ENCODE measurements at places on chromosomes 11 and 22.

DNA sequence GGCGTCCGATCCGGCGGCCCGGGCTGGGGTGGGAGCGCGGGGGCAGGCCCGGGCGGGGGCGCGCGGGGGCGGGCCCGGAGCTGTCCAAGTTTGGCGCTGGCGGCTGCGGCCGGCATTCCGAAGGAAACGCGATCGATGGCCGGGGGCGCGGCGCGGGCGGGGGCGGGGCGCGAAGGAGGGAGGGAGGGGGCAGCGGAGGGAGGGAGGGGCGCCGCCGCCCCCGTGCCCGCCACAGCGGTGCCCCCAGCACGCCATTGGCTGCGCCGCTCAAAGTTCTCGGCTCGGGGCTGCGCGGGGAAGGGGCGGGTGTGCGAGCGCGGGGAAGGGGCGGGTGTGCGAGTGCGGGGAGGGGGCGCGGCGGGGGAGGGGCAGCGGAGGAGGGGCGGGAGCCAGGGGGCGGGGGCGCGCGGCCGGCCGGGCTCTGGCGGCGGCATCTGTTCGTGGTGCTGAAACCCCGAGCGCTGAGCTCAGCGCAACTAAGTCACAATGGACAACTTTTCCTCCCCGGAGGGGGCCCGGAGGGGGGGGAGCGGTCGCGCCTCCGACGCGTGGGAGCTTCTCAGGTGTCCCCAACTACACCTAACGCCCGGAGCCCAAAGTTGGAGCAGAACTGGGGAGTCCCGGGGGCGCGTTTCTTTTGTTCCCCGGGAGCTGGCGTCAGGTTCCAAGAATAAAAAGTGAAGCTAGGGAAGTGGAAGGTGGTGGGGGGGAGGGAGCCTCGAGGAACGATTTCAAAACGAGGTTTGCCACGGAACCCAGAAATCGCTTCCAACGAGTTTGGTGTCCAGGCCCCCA, 2.2 kb downstream of the PHF21B start:
- DNase-seq, result no peak

DNA sequence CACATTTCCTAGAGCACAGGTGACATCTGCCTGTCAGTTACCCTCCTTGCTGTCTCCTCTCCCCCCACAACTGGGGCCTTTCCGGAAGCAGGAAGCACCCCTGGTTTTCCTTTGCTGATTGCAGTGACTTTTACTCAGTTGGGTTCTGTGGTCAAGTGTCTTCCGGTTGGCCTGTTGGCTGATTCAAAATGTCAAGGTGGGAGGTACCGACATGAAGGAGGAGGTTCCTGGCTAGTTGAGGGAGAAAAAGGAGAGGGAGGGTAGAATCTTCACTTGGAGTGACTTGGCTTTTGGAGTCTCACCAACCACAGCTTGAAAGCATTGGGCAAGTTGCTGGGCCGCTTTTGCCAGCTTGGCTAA, 9.3 kb upstream of the ADAMTS15 start:
- no peak for DNase-seq

GRCh38 chr11:26158251-26158650, 173.7 kb upstream of the ANO3 start:
- no peak for DNase-seq

- no peak for DNase-seq
Measured at GRCh38 chr11:45876401-45876800, 9.1 kb upstream of the MAPK8IP1 start.

DNA sequence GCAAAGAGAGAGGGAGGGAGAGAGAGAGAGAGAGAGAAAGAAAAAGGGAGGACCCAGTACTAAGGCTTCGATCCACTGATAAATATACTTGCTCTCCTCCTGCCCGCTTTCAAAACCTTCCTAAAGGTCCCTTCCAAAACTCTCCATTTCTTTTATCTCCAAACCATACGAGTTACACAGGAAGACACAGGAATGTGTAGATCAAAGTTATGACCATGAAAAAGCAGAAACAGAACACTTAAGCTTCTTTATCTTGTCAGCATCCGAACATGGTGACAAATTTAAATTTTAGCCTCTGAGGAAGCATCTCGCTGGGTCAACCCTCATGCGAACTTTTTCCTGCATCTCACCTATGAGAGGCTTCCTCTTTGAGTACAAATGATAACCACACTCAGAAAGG, 29.2 kb upstream of the POGLUT3 start:
- DNase-seq, result no peak

DNA sequence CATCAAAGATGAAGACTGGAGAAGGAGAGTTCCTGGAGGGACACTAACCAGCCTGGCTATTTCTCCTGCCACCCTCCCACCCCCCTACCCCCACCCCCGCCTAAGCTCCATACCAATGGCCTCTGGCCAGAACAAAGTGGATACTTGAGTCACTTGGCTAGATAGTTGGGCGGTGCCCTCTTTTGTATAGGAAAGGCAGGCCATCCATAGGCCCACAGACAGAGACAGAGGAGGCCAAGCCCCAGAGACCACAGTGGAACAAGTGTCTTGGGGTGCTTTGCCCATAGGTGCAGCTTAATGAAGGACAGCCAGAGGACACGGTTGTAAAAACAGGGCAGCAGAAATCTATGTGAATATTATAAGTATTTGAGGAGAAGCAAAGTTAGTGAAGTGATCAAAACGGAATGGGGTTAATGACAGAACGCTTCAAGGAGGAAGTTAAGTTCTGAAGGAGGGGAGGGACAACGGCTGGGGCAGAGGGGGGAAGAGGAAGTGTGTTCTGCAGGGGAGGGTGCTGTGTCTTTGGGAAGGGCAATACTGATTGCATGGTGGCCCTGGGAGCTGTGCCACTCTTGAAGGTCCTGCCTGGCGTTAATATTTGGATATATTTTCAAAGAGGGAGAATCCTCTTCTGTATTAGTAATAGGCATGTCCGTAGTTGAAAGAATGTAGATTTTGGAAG, 32.7 kb downstream of the FLI1 start:
- no peak for DNase-seq

GRCh38 chr11:118202599-118203422, 22.0 kb downstream of the JAML start:
- no peak for DNase-seq

DNA sequence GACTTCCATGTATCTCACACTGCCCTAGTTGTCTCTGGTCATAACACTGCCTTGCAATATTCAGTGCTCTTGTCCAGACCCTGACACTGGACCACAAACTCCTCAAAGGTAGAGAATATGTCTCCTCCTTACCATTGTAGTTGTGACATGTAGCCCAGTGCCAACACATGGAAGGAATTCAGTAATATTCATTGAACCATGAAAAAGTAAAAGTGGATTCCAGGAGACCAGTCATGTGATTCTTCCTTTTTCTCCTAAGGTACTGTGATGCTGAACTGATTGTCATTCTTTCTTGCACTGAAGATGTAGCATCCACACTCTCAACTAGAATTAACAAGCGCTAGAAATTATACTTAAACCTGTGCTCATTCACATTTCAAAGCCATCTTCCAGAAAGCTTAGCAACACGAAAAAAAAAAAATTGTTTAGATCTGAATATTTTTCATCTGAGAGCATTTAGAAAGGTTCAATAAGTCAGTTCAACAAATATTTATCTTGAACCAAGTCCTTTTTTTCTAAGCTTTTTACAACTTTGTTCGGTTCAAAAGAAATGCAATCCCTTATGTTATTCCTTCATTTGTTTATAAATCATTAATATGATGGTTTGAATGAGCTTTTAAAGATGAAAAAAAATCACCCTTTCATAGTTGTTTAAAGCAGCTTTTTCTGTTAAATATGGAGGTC, 224.7 kb upstream of the BLID start:
- no peak for DNase-seq

GRCh38 chr22:36052505-36052941, 23.9 kb upstream of the RBFOX2 start:
- DNase-seq, result no peak

DNA sequence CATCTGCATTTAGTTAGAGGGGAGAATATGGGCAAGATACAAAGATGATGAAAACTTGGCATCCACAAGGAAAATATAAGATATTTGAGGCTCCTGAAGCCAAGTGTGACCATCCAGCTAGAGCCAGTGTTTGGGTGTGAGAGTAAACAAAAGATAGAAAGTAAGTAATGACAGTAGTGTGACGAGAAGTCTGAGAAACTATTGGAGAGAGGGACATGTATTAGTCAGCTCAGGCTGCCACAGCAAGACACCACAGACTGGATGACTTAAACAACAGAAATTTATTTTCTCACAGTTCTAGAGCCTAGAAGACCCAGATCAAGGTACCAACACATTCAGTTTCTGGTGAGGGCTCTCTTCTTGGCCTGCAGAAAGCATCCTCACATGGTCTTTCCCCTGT, 6.4 kb upstream of the CCKBR start:
- DNase-seq, result no peak

DNA sequence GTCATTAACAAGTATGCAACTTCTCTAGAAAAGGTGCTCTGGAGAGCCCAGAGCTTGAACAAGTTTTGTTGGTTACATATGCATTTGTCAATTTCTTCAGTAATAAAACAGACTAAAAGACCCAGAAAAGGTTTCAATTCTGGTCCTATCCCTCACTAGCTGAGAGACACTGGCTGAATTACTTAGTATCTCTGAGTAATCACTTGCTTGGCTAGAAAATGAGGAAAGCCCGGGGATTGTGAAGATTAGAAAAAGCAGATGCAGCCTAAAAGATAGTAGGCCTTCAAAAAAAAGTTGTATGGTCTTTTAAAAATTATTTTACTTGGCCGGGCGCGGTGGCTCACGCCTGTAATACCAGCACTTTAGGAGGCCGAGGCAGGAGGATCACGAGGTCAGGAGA, 41.2 kb downstream of the MAPK1 start:
- DNase-seq, result no peak

DNA sequence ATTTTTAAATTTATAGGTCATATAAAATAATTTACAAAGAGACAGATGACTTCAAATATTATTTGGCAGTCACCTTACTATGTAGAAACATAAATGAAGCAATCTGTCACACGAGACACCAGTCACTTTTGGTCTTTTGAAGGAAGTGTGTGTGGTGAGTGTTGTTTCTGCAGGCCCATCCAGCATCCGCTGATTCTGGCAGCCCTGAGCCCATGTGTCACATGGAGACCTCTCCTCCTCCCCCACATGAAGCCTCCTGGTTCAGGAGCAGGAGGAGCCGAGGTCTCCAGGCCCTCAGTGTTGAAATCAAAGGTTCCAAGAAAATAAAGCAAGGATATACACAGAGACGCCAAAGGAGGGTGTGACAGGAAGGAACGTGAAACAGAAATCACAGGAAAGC, 60.1 kb downstream of the ARFGAP3 start:
- DNase-seq, result no peak

- DNase-seq, result no peak
Measured at GRCh38 chr11:116505298-116506262, 267.2 kb downstream of the BUD13 start.

DNA sequence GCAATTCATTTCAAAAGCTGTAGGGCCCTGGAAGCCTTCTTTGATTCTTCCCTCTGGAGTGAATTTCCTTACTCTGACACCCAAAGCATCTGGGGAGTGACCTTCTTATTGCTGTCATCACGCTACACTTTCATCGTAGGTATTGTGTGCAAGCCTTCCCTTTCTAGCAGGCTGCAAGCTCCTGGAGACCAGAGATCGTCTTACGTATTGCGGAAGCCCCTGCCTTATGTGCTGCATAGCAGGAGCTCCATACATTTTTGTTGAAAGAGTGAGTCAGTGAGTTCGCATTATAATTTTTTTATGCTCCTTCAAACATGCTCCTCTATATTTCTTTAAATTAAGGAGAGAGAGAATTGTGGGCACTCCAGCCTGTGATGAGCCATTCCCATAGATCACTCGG, 21.2 kb upstream of the TMEM218 start:
- DNase-seq, result no peak

GRCh38 chr11:134370526-134371435, 39.0 kb downstream of the GLB1L2 start:
- no peak for DNase-seq

- DNase-seq, result no peak
Measured at GRCh38 chr22:49011769-49012648, 815.7 kb downstream of the BRD1 start.

Measured in stimulated activated naive B cell treated with anti-CD40 and anti-IgM and Interleukin-4, amounts not matched to agents 10 μg/mL and 1 μg/mL and 100 μg/mL, for 72 hours (primary cell).